Dermis microvascular lymphatic vessel endothelial cell (primary cell): ENCODE measurements at places on chromosomes 2 and 18. TPM values are rescaled to one million over a fixed set of nuclear protein-coding genes. Genes with fewer than 3 reads are reported as not detected.
A peak's percentile ranks its signal among the peaks of the same experiment; 100 is the strongest.

DNA sequence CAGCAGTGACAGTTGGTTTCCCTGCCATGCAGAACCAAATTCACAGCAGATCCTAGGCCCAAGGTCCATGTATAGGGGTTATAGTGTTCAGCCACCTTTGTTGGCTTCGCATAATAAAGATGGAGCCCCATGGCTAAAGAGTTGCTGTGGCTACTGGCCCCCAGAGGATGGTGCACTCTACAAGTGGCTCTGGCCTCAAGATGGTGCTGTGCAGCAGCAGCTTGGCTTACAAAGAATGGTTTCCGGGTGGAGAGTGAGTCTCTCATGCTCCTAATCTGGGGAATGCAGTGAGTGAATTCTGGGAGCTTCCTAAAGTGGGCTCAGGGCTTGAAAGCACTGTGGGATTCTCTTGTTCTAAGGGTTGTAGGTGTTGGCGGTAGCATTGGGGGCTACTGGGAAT is 1199.7 kb downstream of the CNTNAP5 start:
- DNase-seq = no peak

Gene CFAP53
- total RNA-seq = 0.13 TPM in 2 replicates

- DNase-seq = no peak
Observed at GRCh38 chr18:77068321-77069312, 64.0 kb downstream of the MBP start.

GRCh38 chr2:237643582-237644380 is 16.4 kb downstream of the LRRFIP1 start:
- no peak for DNase-seq

Gene PKDCC
- total RNA-seq = 3.0 and 4.3 TPM in 2 replicates

DNA sequence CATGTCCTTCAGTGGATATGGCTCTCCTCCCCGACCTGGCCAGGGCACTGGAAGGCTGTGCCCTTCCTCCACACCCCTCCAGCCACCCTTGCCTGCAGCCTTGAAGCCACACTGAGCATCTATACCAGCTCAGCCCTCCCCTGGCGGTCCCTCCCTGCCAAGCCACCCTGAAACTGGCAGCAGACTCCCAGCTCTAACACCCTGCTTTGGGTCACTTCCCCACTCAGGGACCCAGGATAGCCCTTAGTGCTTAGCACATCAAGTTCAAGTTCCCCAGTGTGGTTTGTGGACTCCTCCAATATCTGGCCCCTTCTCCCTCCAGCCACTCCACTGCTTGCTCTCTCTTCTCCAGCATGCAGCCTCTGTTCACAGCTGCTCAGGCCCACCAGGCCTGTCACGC is 89.4 kb downstream of the TNS1 start:
- DNase-seq = no peak

- DNase-seq = no peak
Observed at GRCh38 chr2:189608170-189608569, 27.6 kb upstream of the SLC40A1 start.

Gene MMADHC
- total RNA-seq = 131 and 152 TPM in 2 replicates

GRCh38 chr18:11908182-11909060 is at the start of gene MPPE1:
Gene MPPE1 (minus strand): TSS chr18:11908317. CDS start chr18:11897264, 11,053 bp downstream.
- peak; percentile 59 for DNase-seq

DNA sequence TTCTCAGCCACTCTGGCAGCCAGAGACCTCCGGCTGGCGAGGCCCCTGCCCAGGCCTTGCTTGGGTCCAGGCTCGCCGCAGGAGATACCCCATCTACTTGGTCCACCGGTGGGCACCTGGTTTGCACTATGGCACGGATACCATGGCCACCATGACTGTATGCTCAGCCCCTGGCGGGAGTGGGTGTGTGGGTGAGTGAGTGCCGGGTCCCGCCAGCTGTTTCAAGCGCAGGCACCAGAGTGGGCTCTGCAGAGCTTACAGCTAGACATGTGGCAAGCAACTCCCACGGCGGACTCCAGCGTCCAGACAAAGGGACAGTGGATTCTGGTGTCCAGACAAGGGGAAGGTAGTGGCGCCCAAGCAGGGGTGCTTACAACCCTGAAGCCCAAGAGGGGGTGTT is 1.4 kb downstream of the ATG4B start:
- DNase-seq = no peak

DNA sequence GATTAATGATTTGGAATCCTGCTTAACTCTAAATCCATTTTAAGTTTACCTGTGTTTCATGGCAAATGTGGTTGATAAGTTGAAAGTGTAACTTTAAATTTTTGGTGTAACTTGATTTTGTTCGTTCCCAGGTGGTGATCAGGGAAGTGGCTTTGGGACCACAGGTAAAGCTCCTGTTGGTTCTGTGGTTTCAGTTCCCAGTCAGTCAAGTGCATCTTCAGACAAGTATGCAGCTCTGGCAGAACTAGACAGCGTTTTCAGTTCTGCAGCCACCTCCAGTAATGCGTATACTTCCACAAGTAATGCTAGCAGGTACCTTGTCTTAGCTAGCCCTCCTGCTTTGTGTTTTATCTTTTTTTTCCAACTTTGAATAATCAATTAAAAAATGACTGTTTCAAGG is 62.8 kb downstream of the AGFG1 start:
- no peak for DNase-seq

DNA sequence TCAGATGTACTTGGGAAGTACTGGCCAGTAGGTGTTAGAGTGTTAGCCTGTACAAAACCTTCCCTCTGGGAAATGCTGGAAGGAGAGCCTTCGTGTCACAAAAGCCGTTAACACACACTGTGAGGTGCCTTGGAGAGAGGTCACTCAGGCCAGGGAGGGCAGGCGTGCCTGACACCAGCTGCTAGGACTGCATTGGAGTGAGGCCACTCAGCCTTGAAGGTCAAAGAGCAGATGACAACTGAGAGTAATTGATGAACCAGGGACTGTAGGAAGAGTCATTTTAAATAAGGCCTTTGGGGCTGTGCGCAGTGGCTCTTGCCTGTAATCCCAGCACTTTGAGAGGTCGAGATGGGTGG is 45.4 kb downstream of the ASAP2 start:
- no peak for DNase-seq

DNA sequence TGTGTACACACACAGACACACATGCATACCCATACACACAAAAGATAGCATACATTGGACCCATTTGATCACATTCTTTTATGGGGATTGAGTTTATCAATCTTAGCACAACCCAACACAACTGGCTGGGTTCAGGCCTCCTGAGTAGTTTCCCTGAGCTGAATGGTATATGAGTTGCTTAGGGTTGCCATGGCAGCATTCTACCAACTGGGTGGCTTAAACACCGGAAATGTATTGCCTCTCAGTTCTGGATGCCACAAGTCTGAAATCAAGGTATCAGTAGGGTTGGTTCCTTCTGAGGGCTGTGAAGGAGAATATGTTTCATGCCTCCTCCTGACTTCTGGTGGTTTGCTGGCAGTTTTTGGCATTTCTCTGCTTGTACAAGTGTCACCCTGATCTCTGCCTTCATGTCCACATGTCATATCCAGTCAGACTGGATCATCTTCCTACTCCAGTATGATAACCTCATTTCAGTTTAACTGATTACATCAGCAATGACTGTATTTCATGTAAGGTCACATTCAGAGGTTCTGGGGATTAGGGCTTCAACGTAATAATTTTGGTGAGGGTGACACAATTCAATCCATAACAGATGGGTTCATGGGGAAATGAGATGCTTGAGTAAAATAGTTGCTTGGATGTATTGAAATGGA is 212.7 kb downstream of the KCNE4 start:
- DNase-seq = no peak

DNA sequence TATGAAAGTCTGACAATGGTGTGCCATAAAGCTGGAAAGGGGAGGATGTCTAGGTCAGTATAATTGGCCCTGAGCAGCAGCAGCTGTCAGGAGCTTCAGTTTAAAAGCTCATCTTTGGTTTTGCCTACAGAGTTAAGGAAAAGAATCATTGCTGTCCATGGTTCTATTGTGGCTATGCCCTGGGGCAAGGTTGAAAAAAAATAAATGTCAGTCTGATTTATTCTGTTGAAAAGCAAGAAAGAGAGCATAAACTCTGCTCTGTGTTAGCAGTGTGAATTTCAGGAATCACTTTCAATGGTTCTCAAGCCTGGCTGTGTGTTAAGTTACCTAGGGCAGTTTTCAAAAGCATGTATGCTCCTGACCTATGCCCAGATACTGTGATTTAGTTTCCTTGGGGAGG is 446.7 kb downstream of the SETBP1 start:
- DNase-seq = no peak

Gene PPIG
- 14.6 and 16.3 TPM in 2 replicates for total RNA-seq

GRCh38 chr2:136065907-136066306 is 52.0 kb downstream of the CXCR4 start:
- DNase-seq = no peak

DNA sequence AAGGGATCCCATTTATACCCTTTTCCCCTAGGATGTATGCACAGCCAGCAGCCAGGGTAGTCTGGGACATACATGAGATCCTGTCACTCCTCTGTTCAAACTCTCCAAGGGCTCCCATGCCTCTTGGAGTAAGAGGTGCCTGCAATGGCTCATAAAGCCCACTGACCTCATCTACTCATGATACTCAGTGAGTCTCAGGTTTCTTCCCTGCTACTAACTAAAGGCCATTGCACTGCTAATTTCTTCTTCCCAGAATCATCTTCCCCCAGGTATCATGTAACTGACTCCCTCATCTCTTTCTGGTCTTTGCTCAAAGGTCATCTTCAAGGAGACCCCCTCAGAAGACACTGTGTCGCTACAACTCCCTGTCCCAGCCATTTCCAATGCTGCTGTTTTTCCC is 68.2 kb downstream of the CCBE1 start:
- no peak for DNase-seq

DNA sequence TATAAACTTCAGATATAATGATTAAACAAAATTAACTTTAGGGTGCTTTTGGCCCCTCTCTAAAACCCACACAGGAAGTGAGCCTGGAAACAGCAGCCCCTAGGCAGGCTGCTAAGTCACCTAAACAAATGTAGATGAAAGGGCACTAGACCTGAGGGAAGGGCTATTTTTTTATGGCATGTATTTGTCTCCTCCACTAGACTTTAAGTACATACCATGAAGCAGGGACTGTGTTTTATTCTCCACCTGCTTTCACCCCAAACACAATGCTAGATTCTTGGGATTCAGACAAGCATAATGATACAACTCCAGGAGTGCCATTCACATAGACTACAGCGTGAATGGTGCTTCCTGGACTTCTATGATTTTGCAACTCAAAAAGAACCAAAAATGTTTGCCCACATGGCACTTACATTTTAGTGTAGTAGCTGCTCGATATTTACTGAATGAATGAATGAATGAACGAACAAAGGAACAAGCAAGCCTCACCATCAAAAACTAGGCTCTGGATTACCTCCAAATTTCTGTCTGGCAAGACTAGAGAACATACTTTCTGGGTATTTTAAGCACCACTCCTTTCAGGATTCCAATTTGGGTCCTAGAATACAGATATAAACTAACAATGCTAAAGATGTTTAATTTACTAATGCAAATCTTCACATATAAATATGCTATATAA is 10.1 kb downstream of the ATAD2B start:
- no peak for DNase-seq

- DNase-seq = peak; percentile 12
Observed at GRCh38 chr2:173588931-173589369, 234.3 kb downstream of the CDCA7 start.

DNA sequence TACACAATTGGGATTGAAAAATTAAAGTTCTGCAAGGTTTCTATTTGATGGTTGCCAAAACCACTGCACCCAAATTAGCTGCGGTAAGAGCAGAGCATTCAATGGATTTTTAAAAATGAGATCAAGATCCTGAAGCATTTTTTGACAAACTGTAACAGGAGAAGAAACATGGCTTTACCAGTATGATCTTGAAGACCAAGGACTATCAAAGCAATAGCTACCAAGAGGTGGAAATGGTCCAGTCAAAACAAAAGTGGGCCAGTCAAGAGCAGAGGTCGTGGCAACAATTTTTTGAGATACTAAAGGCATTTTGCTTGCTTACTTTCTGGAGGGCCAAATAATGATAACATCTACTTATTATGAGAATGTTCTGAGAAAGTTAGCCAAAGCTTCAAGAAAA is 186.8 kb downstream of the RDH14 start:
- peak; percentile 21 for DNase-seq

- DNase-seq = no peak
Observed at GRCh38 chr2:189498205-189498604, 56.9 kb downstream of the WDR75 start.

Gene ST8SIA3
- total RNA-seq = not detected in 2 replicates

- DNase-seq = no peak
Observed at GRCh38 chr18:79900610-79901570, 50.6 kb downstream of the SLC66A2 start.

DNA sequence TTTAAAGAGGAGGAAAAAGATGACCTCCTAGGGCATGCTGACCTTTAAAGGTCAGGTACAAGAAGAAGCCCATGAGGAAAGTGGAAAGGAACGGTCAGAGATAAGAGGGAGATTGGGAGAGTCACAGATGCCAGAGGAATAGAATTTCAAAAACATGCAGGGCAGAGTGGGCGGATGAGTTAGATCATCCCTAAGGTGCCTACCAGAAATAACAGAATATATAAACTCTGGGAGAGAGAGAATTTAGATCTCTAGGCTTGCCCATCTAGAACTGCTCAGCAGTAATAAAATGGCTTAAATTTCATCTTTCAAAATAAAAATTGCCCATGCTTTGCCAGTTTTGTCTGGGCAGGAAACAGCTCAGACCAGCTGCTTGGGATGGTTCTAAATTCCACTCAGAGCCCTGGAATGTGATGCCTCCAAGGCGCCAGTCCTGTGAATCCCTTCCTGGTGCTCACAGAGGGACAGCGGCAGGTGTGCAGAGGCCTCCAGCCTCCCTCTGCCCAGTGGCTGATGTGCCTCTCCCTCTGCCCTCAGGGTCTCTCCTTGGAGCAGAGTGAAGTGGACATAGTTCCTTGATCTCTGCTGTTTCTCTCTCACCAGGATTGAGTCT is 130.9 kb downstream of the ANTXR1 start:
- DNase-seq = peak; percentile 29

- no peak for DNase-seq
Observed at GRCh38 chr2:197947219-197947757, 142.9 kb downstream of the PLCL1 start.

DNA sequence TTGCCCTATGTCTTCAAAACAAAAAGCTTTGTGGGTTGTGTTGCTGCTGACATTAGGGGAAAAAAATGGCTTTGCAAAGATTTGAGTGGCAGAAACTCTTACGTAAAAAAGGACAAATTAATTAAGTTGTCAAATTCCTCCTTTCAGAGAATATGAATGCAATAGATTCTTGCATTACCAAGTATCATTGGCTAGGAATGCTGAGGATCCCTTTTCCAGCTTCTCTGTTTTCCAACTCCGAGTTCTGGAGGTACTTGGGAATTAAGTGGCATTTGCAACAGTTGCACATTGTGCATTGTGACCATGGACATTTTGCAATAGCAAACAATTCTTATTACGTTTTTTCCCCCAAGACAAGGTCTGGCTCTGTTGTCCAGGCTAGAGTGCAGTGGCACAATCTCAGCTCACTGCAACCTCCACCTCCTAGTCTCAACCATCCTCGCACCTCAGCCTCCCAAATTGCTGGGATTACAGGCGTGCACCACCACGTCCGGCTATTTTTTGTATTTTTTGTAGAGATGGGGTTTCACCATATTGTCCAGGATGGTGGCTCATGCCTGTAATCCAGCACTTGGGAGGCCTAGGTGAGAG is 29.9 kb upstream of the PPP1CB start:
- no peak for DNase-seq

Gene IMP4
- total RNA-seq = 75.4 and 78.1 TPM in 2 replicates

Gene EPC2
- 13.6 and 19.7 TPM in 2 replicates for total RNA-seq
